ENCODE measurements at places on chromosomes 7 and 10.
A peak's percentile ranks its signal among the peaks of the same experiment; 100 is the strongest.

DNA sequence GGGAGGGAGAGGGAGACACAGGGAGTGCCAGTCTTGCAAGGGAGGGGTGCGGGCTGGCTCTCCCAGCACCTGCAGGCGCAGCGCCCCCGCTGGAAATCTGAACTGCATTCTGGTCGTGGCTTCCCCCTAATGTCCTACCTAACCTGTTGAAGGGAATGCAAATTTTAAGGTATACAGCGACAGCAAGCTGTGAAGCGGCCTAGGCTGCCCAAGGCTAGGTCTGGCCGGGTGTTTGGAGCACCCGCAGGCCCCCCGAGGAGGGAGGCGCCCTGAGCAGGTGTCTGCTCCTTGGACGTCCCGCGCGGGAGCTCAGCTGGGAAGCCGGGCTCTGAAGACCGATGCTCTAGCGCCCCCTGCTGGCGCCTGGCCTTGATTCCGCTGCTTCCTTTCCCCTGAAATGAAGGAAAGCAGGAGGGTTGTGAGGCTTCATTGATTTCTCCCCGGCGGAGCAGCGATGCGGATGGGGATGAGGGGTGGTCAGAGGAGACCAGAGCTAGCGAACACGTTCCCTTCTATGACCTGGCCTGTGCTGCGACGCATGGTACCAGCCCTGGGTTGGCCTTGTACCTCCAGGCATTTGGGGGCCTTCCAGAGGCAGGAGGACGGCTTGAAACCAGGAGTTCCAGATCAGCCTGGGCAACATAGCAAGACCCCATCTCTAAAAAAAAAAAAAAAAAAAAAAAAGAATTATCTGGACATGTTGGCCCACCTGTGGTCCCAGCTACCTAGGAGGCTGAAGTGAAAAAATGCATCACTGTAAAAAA lies 601.3 kb downstream of the GALNT17 start:
- DNase-seq, result peak; percentile 8

DNA sequence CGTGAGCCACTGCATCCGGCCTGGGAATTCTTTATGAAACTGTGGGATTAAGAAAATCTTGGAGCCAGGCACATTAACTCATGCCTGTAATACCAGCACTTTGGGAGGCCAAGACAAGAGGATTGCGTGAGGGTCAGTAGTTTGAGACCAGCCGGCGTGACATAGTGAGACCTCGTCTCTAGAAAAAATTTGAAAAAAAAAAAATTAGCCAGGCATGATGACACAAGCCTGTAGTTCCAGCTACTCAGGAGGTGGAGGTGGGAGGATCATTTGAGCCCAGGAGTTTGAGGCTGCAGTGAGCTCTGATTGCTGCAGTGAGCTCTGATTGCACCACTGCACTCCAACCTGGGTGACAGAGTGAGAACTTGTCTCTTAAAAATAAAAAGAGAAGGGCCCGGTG lies 69.8 kb downstream of the SUGCT start:
- DNase-seq, result no peak

DNA sequence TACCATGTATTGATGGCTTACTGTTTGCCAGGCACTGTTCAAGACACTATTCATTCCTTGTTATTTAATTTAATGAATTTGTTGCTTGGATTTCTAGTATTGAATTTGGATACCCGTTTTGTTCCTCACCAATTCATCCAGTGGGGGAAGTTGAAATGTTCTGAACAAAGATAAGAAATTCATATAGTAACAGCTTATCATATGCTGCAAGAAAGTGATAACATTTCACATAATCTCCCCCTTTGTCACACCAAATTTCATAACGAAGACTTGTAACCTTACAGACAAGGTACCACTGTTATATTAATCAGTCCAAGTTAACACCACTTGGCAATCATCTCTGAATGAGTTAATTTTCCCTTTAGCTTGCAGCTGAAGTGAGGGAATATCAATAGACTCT lies 42.1 kb downstream of the SCIN start:
- DNase-seq, result no peak

DNA sequence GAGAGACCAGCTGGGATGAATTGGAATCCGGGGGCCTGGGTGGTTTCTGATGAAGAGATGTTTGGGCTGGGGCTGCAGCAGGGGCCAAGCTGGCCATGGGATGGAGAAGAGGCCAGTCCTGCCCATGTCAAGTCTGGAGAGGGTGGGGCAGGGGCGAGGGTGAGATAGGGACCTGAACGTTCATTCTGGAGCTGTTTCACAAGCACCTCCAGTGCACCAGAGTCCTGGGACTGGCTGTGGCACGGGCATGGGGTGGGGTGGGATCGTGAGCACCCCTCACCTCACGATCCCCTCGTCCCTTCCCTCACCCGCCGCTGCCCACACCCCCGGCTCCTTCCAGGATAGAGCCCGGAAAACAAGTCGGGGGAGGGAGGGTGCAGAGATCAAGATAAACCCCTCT lies 25.8 kb upstream of the PSMG3 start:
- DNase-seq, result no peak

GRCh38 chr7:2399848-2400587 lies 3.4 kb upstream of the CHST12 start:
- DNase-seq, result peak; percentile 79

- no peak for DNase-seq
Measured at GRCh38 chr10:130805635-130806030, 505.9 kb downstream of the TCERG1L start.

DNA sequence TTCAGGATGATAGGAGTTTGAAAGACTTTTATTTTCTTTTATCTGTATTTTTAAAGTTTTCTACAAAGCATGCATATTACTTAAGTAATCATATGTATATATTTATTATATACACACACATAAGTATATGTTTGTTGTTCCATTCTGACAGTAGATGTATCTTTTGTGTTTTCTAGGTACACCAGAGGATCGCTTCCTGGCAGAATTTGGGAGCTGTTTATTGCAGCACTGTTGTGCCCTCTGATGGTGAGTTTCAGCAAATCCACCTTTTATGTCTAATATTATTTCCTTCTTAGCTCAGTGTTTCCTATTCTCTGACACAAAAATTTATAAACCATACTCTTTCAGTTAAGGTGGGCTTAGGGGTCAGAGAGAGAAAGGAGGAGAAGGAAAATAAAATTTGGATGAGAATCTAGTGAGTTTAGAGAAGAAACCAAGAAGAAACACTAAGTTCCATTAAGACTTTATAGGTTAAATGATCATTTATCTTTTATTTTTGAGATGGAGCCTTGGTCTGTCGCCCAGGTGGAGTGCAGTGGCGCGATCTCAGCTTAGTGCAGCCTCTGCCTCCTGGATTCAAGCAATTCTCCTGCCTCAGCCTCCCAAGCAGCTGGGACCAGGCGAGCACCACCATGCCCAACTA lies 59.2 kb upstream of the OIT3 start:
- no peak for DNase-seq

DNA sequence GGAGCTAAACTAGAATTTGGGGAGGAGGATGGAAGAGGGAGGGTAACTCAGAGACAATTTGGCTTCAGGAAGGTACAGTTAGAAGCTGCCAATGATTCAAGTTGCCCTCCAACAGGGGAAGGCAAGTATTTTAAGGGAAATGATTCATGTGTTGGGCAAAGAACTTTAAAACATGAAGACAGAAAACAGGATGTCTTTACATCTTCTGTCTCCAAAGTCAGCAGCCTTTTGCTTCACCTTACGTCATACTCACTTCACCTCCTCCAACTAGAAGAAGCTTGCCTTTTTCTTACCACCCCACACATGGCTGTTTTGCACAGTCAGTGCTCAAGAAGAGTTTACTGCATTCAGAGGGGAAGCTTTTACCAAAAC lies 36.1 kb downstream of the PPP1R3C start:
- DNase-seq, result no peak

- no peak for DNase-seq
Measured at GRCh38 chr10:4512671-4513240, 313.3 kb upstream of the AKR1E2 start.

- DNase-seq, result no peak
Measured at GRCh38 chr7:36607721-36608095, 116.6 kb downstream of the AOAH start.

DNA sequence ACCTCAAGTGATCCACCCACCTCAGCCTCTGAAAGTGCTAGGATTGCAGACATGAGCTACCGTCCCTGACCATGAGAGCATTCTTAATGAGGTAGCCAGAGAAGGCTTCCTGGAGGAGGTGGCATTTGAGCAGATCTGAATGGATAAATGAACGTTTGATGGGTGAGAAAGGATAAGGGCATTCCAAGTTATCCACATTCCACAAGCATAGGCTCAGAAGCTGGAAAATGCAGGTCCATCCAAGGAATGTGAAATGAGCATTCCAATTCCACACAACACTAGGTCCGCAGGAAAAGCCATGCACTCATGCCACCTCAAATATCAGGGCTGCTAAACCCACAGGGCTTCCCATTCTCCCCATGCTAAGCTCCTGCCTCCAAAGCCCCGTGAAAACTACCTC lies 17.0 kb downstream of the TMEM130 start:
- no peak for DNase-seq

- no peak for DNase-seq
Measured at GRCh38 chr7:47256016-47256415, 325.9 kb downstream of the TNS3 start.

- DNase-seq, result no peak
Measured at GRCh38 chr7:13692548-13692947, 296.9 kb downstream of the ETV1 start.

DNA sequence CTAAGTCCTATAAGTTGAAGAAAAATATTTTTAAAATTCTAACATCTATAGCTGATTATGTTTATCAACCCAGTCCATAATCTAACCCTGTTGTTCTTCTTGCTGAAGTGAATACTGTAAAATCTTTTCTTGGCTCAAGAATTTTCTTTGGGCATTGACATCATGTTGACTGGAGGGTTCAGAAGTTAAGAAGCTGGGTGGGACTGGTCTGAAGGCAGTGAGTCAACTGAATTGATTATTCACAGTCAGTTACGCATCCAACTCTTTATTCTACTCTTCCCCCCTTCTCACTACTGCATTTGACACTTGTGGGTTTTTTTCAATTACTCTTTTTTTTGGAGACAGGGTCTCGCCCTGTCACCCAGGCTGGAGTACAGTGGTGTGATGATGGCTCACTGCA lies 31.0 kb downstream of the DENND2A start:
- no peak for DNase-seq

- DNase-seq, result no peak
Measured at GRCh38 chr10:62637249-62638061, 167.1 kb upstream of the ADO start.

DNA sequence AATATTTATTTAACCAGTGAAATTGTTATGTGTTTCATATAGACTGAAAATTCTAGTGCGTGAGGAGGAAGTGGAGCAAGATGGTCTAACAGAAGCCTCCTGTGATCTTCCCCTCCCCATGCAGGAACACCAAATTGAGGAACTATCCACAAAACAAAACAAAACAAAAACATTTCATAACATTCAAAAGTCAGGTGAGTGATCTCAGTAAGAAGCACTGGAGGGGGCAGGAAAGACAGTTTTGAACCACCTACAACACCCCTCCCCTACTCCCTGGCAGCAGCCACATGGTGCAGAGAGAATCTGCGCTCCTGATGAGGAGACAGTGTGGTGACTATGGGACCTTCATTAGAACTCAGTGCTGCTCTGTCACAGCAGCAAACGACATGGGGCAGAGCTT lies 221.9 kb upstream of the SEMA3C start:
- DNase-seq, result no peak

DNA sequence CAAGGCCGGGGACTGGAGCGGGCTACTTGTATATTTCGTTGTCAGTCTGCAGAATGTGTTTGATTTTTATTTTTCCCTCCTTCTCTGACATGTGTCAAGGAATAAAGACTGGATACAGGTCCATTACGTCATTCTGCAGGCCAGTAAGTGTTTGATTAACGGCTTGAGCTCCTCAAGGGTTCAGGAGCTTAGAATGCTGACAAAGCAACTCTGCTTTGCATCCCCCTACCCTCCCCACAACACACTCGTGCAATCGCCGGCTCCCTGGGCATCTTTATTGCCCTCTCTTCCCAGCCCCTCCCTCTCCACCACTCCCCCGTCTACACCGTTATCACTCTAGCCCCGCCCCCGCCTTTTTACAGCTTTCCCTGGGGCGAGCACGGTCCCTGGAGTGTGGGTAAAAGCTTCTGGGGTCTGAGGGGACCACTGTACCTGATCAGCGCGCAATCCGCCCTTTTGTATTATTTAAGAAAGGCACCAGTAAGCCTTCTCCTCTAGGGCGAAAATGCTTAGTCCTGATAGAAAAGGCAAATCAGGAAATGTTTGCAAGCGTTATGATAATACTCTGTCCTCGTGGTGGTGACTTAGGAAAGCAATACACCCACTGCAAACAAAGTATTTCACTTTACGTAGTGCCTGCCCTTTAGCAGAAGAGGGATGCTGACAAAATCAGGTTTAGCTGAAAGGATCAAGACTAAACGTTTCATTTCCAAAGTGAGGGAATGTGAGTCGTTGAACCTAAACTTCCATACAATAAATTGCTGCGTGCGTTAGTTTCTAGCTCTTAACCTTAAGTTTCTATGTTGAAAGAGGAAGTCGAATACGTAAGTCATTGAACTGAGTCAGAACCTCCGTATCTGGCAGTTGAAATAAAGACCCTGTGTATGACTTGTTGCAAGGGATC lies 1.4 kb upstream of the CREB5 start:
- no peak for DNase-seq

GRCh38 chr7:39429421-39429820 lies 136.8 kb upstream of the YAE1 start:
- no peak for DNase-seq

- no peak for DNase-seq
Measured at GRCh38 chr7:72446591-72447462, 34.7 kb upstream of the CALN1 start.

DNA sequence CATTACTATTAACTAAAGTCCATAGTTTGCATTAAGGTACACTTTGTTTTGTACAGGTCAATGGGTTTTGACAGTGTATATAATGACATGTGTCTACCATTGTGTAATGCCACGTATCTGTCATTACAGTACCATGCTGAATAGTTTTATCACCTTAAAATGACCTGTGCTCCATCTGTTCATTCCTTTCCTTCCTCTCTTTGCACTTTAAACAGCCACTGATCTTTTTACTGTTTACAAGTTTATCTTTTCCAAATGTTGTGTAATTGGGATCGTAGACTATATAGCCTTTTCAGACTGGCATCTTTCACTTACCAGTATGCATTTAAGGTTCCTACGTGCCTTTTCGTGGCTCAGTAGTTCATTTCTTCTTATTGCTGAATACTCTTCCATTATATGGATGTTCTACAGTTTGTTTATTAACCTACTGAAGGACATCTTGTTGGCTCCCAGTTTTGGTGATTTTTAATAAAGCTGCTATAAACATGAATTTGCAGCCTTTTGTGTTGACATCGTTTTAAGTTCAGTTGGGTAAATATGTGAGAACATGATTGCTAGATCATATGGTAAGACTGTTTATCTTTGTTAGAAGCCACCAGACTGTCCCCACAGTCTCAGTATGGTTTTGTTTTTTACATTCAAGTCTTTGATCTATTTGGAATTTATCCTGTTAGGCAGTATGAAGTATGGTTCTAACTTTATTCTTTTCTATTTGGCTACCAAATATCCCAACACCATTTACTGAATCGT lies 24.7 kb downstream of the STAM start:
- DNase-seq, result no peak

DNA sequence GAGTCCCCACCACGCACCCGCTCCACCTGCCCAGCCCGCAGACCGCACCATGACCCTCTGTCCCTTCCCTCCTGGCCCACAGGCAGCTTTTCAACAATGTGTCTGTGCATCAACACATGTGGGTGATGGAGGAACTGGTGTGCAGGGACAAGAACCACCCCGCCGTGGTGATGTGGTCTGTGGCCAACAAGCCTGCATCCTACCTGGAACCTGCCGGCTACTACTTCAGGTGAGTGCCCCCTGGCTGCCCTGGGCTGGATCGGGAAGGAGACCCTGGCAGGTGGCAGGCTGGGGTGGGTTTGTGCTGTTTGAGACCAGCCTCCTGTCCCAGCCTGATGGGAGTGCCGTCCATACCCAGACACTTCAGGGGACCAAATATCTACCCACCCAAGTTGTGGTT lies 69.6 kb downstream of the ZNF727 start:
- DNase-seq, result no peak
